ENCODE measurements at places on chromosomes 12 and 14.

- DNase-seq = no peak
These were observed 718 bp upstream of the JDP2 start for GRCh38 chr14:75427126-75427481.

DNA sequence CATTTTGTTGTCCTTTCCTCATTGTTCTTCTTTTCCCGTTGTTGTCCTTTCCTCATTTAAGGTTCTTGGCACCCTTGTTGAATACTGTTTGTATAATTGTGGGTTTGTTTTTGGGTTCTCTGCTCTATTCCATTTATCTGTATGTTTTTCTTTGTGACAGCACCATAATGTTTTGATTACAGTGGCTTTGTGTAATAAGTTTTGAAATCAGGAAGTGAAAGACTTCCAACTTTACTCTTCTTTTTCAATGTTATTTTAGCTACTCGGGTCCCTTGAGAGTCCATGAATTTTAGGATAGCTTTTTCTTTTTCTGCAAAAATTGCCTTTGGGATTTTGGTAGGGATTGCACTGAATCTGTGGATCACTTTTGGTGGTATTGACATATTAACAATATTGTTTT is 28.1 kb downstream of the ETNK1 start:
- DNase-seq = peak; percentile 79

- peak; percentile 56 for DNase-seq
These were observed 444.2 kb downstream of the SNAPC1 start for GRCh38 chr14:62206456-62206855.

DNA sequence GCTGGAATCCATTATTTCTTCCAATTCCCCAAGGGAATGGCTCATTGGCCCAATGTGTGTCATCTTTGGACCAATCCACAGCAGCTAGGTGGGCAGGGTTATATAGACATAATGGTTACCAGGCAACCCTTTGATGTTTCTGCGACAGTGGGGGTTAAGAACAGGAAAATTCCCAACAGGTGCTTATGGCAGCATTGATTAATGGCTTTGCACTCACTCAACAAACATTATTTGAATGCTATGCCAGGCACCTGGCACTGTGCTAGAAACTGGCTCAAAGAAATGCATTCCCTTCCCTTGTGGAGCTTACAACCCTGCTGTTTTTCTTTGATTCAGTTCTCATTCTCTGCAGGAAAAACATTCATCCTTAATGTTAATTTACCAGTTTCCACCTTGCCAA is 1221.0 kb downstream of the AACS start:
- DNase-seq = no peak

GRCh38 chr12:26292596-26292995 is 97.2 kb downstream of the SSPN start:
- DNase-seq = no peak

DNA sequence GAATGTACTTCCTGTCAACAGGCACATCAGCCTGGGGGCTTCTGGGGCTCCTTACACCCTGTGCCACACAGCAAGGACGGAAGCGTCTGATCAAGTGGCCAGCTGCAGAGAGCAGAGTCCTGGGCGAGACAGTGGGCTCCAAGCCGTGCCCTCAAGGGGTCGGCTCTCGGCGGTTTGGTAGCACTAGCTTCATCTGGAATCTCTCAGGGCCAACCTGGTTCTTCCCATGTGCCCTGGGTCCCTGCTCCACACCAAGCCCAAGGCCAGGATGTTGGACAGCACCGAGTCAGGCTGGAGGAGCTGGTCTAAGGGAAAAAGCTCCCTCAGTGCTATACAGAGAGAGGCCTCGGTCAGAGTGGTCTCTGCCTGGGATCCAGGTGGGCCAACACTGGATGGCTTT is 20.5 kb downstream of the DIO3 start:
- no peak for DNase-seq

GRCh38 chr12:75710361-75711069 is 199.1 kb upstream of the KRR1 start:
- DNase-seq = peak; percentile 43

DNA sequence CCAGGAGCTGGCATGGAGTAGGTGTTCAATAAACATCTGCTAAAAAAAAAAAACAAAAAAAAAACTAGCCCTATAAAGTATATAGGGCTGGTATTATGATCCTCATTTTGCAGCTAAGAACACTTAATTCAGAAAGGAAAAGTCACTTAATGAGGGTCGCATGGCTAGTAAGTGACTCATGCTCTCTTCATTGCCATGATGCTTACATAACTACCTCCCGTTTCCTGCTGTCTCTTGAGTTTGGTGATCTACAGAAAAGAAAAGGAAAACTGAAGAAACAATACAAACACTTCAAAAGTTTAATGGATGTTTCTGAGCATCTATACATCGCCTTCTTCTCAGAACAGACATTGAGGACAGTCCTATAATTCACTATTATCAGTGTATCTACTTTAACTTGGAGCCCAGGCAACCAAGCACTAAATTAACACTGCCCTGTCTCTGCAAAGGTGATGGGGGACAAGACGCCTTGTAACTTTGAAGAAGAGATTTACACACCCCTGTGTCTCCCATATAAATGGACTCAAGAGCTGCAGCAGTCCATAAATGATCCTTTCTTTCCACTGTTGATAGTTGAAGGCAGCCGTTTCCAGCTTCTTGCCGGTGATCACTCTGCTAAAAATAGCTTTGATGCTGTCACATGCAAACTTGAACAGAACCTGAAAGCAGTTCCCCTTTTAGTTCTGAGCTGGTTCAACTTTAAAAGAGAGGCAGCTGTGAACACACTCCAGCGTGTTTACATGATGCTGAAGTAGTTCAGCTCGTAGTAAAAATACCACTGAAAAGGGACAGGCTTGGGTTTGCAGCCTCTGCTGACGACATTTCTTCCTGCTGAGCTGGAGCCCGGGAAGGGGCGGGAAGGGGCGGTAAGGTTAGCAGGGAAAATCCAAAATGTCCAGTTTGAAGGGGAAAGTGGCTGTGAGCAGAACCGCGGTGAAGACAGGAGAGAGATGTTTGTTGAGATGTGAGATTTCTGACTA is 113.3 kb downstream of the FOXN3 start:
- DNase-seq = peak; percentile 83

DNA sequence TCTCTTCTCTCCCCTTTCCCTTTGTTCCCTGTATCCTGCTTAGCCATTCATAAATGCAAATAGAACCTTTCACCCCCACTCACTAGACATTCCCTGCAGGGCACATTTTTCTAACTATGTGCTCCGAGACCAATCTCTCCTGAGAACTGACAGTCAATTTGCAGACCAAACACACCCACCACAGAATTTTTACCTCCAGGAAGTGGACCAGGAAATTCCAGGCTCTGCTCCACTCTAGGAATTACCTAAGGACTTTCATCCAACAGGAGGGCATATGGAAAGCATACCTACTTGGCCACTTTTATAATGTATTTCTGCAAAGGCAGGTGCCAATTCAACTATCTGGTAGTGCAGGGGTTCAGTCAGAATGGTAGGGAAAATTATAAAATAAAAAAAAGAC is 8.9 kb upstream of the TAS2R46 start:
- DNase-seq = no peak

DNA sequence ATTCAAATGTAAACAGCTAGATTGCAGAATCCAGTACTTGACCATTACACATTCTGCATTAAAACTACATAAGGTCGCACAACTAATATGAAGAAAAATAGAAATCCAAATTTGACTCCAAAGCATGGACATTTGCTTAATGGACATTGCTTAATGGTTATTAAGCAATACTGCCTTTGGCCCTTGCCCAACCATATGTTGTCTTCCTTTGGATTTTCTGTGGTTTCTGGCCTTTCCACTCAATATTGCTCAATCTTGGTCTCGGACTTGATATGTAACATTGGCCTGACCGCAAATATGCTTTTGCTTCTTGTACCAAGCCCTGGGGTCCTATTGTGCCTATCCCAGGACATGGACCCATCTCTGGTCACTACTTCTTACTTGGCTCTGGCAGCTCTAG is 67.2 kb downstream of the PTPRR start:
- DNase-seq = peak; percentile 98

All from fibroblast of mammary gland (primary cell).